GM23248 (cell line): ENCODE measurements at places on chromosomes 7 and 10. TPM values are rescaled to one million over a fixed set of nuclear protein-coding genes. Genes with fewer than 3 reads are reported as not detected.

Gene HABP2
- total RNA-seq = not detected in 2 replicates

GRCh38 chr10:17764142-17764541 lies 12.1 kb downstream of the TMEM236 start:
- no peak for DNase-seq

- no peak for DNase-seq
These were observed 16.8 kb upstream of the CRTAC1 start for GRCh38 chr10:98047009-98047741.

- no peak for DNase-seq
These were observed 45.6 kb downstream of the ZNF277 start for GRCh38 chr7:112252141-112252540.

DNA sequence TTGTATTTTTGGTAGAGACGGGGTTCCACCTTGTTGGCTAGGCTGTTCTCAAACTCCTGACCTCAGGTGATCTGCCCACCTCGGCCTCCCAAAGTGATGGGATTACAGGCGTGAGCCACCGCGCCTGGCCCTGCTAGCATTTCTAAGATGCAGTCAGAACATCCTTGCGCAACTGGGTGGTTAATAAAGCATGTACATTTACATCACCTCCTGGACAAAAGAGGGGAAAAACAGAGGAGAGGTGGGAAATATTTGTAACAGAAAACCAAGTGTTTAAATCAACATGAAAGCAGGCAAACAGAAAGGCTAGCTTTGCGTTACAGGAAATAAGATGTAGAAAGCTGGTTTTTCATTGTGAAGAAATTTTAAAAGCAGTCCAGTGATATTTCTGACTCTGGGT lies 220.9 kb upstream of the KMT2E start:
- DNase-seq = no peak

Gene C10orf143
- total RNA-seq = 0.76 TPM in 1 of 2 replicates, not detected in the other

DNA sequence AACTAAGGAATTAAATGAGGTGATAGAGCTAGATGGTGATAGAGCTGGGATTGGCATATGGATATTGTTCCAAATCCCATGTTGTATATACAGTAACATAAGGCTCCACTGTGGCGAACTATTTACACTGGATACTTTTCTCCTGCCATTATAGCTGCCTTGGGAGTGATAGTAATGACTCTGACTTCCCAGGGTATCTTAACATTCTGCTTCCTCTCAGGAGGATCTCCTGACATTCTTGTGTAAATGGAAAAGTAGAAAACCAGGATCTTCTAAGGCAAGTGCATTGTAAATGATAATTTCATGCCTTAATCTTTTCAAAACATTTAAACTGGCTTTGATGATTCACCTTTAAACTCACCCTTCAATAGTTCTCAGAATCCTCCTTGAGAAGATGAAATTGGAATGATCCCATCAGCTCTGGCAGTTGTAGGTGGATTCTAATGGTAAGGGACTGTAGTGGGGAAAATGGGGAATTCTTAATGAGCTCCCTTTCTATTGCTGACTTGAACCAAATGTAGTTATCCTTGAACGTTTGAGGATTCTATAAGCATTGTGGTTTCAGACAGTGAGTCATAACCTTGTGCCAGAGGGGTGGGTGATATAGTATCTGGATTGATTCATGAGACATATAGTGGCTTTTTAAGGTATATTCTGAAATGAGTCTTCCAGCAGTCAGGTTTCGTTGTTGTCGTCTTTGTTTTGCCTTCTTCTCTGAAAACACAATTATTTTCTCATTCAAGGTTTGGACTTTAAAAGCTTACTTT lies 450.0 kb downstream of the SUGCT start:
- peak; percentile 12 for DNase-seq

Gene ECHS1
- total RNA-seq = 76.1 and 82.2 TPM in 2 replicates

Gene TMEM176B
- total RNA-seq = not detected in 2 replicates

Gene LEP
- 0.22 TPM in 1 of 2 replicates, not detected in the other for total RNA-seq

DNA sequence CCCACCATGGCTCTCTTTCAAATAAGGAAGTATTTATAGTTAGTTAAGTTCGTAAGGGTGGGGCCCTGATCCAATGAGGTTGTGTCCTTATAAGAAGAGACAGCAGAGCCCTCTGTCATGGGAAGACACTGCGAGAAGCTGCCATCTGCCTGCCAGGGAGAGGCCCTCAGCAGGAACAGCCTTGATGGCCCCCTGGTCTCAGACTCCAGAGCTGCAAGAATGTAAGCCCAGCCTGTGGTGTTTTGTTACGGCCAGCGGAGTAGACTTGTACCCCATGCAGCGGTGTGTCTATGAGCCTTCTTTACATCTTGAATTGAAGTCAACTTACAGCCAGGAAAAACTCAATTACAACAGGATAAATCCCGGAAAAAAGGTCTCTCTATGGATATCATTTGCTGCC lies 14.3 kb upstream of the LARP4B start:
- DNase-seq = no peak

DNA sequence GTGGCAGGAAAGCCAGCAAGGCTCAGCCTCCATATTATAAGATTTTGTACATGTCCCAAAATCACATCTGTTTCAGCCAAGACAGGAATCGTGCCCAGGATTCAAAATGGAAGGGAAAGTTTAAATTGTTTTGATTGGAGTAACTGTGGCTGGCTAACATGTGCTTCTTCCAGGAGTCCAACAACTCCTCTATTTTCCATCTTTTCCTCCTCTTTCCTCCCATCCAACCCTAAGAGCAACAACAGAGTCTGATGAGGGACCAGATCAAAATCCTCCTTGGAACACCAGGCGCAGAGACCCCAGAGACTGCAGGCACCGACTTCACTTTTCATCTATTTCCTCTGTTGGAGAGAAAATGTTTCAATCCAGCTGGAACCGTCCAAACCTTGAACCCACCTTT lies 36.0 kb upstream of the SVIL start:
- no peak for DNase-seq

Gene KMT2E
- 29.1 and 30.7 TPM in 2 replicates for total RNA-seq

DNA sequence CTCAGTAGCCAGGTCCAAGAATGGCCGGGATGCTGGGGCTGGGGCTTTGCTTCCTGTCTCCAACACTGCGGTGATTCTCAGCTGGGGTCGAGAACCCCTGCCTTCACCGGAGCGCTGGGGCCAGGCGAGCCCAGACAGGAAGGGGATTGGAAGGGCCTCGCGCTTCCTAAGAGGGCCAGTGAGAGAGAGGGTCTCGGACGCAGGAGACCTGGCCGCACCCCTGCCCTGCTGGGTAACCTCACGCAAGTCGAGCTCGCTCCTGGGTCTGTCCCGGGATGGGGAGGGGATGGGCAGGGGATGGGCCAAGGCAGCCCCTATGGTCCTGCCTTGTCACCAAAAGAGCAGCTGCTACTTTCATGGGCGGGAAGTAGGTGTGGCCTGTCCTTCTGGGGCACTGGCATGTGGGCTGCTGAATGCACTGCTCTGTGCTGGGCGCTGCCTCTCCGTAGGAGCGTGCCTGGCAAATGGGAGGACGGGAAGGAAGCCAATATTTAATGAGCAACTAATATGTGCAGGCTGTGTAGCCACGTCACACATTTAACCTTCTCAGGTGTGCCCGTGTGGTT lies 20.0 kb downstream of the KCNK18 start:
- peak; percentile 47 for DNase-seq

Gene ANKRD2
- total RNA-seq = not detected in 2 replicates

Gene C10orf67
- total RNA-seq = under 0.01 and 0.25 TPM in 2 replicates

DNA sequence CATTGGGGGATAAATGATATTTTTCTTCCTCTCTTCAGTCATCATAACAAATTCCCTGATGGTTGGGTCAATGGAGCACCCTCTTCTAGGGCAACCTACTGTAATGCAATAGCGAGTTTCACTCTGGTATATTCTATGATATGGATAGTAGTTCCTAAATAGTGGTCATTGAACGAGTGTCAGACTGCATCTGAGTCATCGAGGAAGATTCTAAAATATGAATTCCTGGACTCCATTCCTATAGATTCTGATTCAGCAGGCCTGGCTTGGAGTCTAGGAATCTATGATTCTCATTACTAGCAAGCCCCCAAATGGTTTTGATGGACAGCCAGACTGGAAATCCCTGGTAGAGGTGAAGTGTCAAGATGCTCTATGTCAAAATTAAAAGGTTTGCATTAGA lies 254.5 kb downstream of the BUB3 start:
- peak; percentile 8 for DNase-seq

- peak; percentile 63 for DNase-seq
These were observed 108.9 kb upstream of the GATA3 start for GRCh38 chr10:7945469-7946187.

DNA sequence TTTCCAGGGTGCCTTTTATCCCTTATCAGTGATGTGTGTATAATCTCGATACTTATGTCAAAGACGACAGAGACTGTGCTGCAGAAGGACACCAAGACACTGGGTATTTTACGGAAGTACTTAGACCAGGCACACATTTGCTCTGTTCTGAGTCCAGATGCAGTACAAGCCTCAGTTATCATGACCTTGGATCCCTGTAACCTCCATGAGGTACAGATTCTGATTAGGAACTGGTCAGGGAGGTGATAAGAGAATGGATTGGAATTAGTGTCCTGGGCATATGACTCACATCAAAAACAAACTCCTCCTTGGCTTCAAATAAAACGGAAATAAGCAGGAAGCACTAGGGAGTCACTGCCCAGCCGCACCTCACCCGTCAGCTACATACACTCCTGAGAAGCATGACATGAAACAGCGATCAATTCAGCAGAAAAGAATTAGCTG lies 146.5 kb downstream of the SFMBT2 start:
- no peak for DNase-seq

Gene SH2B2
- 0.86 and 7.1 TPM in 2 replicates for total RNA-seq
